ENCODE measurements at places on chromosomes 3 and 15.

GRCh38 chr3:414063-414462, 217.5 kb downstream of the CHL1 start:
- DNase-seq, result no peak

GRCh38 chr3:101675709-101676215, 1.2 kb downstream of the ZBTB11 start:
- DNase-seq, result no peak

DNA sequence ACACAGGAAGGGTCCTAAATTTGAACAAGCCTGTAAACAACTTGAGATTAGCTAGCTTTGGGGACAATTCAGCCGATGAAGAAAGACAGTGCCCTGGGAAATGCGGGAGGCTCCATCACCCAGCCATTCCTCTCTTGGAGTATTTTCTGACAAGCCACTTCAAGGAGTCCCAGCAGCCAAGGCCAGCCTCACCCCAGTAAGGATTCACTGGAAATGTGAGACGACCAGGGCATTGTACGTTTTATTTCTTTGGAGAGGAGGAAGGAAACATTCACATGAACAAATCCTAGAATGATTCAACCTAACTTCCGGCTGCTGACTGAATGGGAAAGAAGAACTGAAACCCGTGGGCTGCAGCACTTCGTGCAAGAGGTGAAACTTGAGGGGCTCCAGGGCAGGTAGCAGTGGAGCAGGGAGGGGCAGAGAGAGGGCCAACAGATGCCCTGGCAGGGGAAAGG, 116.4 kb upstream of the ARHGEF3 start:
- no peak for DNase-seq

GRCh38 chr3:167520266-167521005, 46.6 kb upstream of the SERPINI2 start:
- DNase-seq, result no peak

DNA sequence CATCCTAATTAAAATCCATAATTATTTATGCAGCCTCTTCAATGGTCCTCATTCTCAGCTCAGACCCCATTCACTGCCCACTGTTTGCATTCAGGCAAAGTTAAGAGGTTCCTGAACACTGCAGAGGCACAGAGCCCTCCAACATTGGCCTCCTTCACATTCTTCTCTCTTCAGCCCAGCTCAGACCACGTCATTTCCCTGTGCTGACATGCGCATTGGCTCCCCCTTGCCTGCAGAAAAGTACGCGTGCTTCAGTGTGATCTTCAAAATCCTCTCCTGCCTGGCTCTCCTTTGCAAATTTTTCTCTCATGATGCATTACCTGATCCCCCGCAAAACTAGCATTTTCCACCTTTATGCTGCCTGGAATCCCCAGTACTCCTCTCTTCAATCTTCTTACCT, 552.3 kb downstream of the NTRK3 start:
- DNase-seq, result no peak

DNA sequence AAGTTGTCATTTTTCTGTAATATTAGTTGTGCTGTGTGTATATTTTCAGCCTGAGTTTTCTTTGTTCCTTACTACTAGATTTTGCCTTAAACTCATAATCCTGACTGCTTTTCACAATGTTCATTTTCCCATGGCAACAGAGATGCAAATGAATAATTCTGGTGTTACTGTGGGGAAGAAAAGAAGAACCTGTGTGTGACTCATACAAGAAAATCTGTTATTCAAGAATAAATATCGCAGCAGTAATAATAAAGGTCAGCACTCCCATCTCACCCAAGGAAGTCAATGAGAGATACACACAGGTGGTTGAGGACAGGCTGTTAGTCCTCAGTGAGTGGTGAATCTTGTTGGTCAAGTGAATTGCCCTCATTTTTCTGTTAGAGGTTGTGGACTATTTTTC, 656.6 kb upstream of the NAALADL2 start:
- no peak for DNase-seq

DNA sequence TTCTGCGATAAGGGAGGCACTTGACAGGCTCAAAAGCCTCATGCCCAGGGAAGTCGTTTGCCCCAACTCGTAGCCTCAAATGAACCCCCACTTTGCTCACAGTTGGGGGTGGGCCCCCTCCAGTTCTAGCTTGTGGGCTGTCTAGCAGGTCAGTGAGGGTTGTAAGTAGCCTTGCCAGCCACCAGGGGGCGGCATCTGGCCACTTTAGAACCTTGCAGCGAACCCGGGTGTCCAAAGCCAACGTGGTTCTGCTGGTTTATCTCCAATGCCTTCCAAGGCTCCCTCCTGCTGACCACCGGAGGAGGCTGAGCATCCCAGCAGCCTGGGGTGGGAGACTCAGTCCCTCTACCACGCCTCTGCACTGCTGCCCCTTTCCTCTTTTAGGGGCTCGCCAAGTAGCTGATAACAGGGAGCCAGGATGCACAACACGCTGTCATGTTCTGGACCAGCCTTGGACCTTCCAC, 9.2 kb upstream of the RBSN start:
- no peak for DNase-seq

GRCh38 chr3:16406579-16406978, 106.9 kb downstream of the RFTN1 start:
- DNase-seq, result no peak

DNA sequence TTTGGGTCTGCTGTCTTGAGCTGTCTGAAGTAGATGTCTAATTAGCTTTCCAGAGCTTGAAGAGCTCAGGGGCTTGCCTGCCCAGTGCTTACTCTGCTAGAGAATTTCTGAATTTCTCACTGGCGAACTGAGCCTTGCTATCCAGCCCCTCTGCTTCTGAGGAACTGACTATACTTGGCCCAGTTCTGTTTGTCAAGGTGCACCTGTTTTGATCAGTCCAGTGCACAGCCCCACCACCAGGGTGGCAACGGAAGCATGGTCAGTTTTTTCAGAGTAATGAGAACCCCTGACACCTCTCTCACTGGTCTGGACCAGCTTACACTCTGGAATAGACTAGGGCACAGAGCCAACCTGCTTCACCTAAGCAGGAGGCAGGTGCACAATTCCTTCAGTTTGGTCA, 25.2 kb downstream of the ITGB5 start:
- no peak for DNase-seq

- DNase-seq, result no peak
These were observed 14.6 kb upstream of the IL17RD start for GRCh38 chr3:57179580-57180410.

GRCh38 chr15:85100186-85100937, 118.7 kb downstream of the PDE8A start:
- DNase-seq, result no peak

DNA sequence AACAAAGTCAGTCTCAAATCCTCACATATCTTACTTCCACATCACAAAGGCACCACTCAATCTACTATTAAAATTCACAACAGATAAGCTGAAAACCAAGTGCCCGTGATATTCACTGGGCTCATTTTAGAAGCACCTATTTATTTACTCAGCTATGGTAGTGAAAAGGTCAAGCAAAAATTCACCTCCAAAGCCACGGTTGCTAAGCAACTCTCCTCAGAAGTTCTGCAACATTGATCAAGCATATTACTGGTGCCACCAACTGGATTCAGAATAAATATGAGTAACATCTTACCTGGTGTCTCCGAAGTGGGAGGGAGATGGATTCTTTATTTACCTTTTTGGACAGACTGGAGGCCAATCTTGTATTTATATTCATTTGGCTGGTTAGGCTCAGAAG, 714.8 kb downstream of the FHIT start:
- DNase-seq, result no peak

DNA sequence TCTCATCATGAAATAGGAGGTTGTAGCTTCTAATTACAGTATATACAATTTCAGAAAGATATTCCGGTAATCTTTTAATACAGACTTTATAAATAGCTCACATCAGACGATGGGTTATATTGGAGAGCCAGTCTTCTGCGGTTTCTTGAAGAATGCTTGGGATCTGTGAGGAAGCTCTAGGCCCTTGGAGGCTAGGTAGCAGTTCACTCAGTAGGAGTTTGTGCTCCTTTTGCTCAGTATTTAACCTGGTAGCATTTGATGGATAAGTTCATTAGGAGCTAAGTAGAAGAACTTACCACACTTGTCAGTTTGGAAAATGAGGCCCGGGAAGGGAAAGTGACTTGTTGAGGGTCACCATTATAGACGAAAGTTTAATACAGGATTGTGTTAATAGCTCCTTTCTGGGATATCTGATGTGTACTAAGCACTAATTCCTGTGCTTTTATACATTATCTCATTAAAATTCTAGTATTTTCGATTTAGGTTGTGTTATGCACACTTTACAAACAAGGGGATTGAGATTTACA, 2.8 kb downstream of the FNDC3B start:
- no peak for DNase-seq
